ENCODE measurements at places on chromosomes 5 and 9.

DNA sequence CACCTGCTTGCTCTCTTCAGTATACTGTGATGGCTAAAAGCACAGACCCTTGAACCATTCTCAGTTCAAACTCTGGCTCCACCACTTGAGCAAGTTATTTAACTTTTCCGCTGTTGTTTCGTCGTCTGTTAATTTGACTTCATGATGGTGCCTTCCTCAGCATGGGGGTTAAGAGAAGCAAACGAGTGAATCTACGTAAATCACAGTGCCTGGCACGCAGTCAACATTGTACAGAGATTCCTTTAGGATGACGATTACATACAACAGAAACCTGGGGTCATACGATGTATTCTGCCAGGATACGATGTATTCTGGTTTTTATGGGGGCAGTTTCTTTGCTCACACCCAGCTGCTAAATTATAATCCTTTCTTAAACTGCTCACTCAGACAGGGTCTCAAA is 515.6 kb downstream of the CCDC171 start:
- DNase-seq = no peak

DNA sequence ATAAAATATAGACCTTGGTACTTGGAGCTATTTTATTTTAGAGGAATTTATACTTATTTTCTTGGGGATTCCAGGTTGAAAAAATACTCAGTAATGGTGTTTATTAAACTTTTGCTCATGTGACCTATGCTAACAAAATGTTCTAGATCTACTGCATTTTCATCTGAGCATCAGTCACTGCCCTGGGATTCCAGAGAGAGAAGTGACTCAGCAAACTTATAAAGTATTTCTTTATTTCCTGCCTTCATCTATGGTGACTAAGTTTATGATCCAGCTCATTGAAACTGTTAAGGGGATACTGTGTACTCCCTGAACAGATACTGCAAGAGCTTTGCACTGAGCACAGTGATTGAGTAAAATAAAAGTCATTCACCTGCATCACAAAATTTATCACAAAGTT is 298.5 kb upstream of the CDH18 start:
- DNase-seq = no peak

GRCh38 chr5:65916636-65917035 is 9.7 kb upstream of the ERBIN start:
- no peak for DNase-seq

- DNase-seq = peak; percentile 49
Observed at GRCh38 chr5:180209137-180209581, at the start of gene RASGEF1C. Gene RASGEF1C, minus strand, starts transcription at chr5:180209211. Its CDS starts 71,159 bp downstream, at chr5:180138052.

GRCh38 chr5:132687995-132688394 is 14.2 kb downstream of the IL4 start:
- no peak for DNase-seq

DNA sequence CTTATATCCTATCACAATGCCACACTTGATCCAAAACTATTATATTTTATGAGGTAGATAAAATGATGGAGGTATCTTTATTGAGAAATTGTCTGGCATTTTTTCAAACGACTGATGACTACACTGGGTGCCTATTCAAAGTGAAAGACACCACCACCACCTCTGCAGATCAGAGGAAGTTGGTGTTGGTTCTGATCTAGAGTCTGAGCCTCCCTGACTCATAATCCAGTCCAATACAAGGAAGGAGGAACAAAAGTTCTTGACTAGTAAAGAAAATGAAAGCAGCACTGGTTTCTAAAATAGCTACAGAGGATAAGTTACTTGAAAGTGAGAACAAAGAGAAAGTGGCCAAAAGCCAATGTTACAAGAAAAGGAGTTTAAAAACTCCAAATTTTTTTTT is 139.9 kb downstream of the RFX3 start:
- DNase-seq = peak; percentile 44

DNA sequence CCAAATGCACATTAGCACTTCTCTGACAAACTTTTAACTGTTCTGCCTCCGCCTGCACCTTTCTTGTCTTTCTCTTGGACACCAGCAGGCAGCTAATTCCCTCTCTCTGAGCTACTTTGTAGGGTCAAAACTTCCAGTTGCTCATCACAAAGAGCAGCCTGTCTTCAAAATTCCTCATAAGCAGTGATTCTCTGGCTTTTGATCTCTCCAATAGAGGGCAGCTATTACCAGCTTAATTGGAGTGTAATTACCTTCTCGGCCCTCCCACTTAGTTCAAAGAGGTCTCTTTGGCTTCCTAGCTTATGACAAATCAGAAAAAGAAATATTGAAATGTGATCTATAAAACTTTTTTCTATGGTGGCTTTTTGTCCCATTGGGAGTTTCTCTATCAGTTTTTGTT is 43.6 kb upstream of the RAD23B start:
- peak; percentile 12 for DNase-seq

DNA sequence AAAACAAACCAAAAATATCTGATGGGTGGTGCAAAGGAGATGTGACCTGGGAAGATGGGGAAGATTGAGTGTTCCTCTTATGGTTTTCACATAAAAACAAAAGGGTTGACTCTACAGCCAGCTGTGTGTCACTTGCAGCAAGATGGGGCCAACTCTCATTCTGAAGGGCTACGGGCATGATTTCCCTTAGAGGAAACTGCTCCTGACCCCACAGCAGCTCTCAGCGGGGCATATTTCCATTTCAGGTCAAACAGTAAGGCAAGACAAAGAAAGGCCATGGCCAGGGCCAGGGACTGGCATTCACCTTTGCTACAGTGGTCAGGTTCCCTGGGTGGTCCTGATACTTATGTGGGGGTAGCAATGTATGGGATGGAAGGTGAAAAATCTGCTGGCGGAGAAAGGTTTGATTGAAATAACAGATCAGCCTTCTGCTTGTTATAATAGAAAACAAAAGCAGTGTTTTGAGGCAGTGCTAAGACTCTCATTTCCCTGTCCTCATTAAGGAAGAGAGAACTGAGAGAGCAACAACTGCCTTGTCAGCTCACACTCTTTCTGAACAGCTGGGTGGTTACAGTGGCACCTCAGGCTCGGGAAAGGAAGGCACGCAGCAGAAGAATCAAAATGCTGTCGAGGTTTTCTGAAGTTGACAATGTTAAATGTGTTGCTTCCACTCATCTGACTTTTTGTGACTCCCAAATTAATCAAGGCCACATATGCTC is 120.7 kb upstream of the PCA3 start:
- peak; percentile 37 for DNase-seq

- no peak for DNase-seq
Observed at GRCh38 chr9:103837940-103838339, 256.2 kb upstream of the SMC2 start.

Measured in CD14-positive monocyte (primary cell).